Fibroblast of the aortic adventitia (primary cell): ENCODE measurements at places on chromosomes 13 and 19. TPM values are rescaled to one million over a fixed set of nuclear protein-coding genes. Genes with fewer than 3 reads are reported as not detected.

- no peak for DNase-seq
Measured at GRCh38 chr13:20342311-20342710, 110.2 kb upstream of the GJB6 start.

Gene SYNGR4
- not detected in 2 replicates for total RNA-seq

Gene FAM216B
- total RNA-seq: 0.25 TPM in 1 of 2 replicates, not detected in the other

DNA sequence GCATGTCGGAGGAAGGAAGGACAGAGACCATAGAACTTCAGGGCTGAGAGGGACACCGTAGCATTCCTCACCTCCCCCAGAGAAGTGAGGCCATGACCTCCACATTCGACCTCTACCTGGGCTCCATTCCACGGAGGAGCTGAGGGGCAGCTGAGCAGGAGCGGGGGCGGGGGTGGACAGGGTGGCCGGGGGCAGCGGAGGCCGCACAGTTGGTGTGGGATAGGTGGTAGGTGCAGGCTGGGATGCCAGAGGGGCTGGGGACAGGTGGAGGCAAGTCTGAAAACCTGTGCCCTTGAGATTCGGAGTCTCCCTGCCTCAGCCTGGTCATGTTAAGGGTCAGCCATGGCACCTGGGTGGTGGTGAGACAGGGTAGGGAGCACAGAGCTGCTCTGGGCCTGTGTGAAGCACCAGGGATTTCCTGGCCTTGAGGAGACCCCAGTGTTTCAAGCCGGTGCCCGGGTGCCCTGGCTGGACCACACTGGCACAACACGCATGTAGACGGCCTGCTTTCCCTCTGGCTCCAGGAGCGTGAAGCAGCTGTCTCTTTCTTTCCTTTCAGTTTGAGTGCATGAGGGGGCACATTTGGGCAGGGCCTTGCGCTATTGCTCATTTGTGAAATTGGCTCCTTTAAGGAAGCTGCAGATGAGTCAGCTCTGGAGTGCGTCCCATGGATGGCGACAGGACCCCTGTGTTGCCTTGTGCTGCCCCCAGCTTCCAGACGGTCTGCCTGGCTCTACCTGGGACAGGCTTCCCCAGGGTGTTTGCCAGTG lies 51.8 kb downstream of the TSSK6 start:
- peak; percentile 79 for DNase-seq

- no peak for DNase-seq
Measured at GRCh38 chr13:44133626-44134025, 240.0 kb upstream of the SERP2 start.

DNA sequence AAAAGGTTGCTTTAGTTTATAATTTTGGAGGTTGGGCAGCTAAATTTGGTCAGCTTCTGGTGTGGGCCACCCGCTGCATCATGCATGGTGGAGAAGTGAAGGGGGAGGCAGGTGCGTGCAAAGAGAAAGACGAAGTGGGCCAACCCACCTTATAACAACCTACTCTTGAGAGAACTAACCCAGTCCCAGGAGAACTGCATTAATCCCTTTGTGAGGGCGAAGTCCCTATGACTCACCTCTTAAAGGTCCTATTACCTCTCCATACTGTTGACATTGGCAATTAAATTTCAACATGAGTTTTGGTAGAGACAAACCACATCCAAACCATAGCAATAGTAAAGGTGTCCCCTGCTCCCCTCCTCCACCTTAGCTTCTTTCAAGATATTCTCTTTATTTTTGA lies 7.7 kb upstream of the FGF9 start:
- no peak for DNase-seq

Gene HCST
- total RNA-seq: 0.81 and 2.7 TPM in 2 replicates

- DNase-seq: peak; percentile 56
Measured at GRCh38 chr13:79581870-79582315, 100.9 kb downstream of the NDFIP2 start.

DNA sequence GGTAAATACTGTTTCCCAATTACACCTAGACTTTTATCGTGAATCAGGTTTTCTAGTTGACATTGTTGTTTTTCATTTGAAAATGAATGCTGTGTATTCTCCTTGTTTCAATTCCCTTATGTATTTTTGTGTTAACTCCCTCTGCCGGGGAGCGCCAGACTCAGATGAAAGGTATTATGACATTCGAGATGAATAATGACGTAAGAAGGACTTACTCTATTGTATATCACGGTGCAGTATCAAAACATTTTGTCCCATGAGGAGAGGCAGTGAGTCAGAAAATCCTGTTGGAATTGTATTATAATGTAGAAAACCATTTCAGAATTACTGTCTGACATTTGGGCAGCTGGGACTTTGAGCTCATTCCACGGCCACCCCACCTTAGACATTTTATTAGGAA lies 61.6 kb downstream of the LRCH1 start:
- peak; percentile 88 for DNase-seq

GRCh38 chr13:46516599-46517338 lies 36.2 kb upstream of the LRCH1 start:
- peak; percentile 43 for DNase-seq

DNA sequence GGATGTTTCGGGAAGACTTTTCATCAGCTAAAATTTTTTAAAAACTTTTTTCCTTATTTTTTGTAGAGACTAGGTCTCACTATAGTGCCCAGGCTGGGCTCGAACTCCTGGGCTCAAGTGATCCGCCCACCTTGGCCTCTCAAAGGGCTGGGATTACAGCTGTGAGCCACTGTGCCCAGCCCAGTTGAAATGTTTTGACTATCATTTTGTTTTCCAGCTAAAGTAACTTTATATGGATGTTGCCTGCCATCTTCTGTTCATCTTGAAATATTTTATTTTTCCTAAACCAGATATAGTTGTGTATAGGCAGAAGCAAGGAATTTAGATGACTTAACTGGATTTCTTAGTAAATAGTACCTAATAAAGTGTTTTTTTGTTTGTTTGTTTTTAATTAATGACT lies 7.0 kb downstream of the CAB39L start:
- DNase-seq: peak; percentile 86

DNA sequence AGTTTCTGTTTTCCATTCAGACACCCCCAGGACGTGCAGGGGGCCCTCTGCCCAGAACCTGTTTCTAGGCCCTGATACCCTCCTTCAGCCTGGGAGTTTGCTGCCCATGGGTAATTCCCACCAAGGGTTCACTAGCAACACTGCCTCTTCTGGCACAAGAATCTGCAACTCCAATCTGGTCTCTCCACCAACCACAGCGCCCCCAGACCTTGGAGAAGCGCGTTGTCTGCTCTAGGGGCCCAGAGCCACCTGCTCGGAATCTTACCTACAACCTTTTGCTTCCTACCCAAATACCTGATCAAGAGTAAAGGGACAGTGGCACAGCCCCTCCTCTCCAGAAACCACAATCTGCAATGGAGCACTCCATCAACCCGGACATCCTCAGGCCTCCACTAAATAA lies 763 bp downstream of the ZNF180 start:
- no peak for DNase-seq

DNA sequence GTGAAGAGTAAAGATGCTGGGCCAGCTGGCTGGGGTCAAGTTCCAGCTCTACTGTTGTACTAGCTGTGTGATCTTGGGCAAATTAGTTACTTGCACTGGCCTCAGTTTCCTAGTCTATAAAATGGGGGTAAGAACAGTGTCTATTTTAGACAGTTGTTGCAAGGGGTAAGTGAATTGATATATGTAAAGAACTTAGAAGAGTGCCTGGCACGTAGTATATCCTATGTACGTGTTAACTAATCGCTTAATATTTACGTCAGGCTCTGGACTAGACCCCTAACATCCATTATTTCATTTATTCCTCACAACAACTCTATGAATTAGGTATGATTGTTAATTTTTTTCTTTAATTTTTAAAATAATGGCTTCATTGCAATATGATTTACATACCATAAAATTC lies 3.7 kb upstream of the LCP1 start:
- DNase-seq: no peak

GRCh38 chr13:94182185-94182761 lies 297.2 kb downstream of the DCT start:
- no peak for DNase-seq

- peak; percentile 96 for DNase-seq
Measured at GRCh38 chr19:2543463-2544442, 67.8 kb downstream of the GADD45B start.

- DNase-seq: no peak
Measured at GRCh38 chr19:6662702-6663101, 7.3 kb downstream of the TNFSF14 start.

Gene CPB2
- total RNA-seq: not detected in 2 replicates

Gene SBSN
- 4.1 and 13.2 TPM in 2 replicates for total RNA-seq

Gene ZBTB32
- not detected in 2 replicates for total RNA-seq

Gene KLHL1
- not detected in 2 replicates for total RNA-seq

DNA sequence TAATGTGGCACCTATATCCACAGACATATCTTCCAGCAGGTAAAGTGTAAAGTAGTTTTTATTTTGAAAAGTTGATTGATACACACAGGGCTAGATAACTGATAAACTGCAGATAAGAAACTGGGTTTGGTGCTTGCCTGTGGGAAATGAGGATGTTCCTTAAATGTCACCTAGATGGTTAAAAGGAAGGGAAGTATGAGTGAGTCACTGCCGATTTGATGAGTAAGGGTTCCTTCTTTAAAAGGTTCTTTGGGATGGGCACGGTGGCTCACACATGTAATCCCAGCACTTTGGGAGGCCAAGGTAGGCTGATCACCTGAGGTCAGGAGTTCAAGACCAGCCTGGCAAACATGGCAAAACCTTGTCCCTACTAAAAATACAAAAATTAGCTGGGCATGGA lies 73.8 kb upstream of the FRY start:
- DNase-seq: no peak

DNA sequence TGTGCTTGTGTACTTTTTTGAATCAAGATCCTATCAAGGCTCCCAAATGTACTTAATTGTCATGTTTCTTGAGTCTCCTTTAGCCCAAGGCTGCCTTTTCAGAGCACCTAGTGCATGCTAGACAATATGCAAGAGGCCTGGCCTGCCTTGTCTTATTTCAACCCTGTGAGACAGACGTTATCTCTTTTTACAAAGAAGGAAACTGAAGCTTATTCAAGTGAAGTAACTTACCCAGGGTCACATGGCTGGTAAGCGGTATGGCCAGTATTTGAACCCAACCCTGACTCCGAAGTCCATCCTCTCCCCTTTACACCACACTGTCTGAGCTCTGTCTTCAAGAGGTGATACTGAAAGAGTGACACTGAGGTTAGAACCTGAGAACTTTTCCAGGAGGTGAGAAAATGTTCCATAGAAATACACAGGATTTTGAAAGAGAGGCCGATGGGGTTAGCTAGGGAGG lies 505.1 kb downstream of the FOXO1 start:
- DNase-seq: no peak

DNA sequence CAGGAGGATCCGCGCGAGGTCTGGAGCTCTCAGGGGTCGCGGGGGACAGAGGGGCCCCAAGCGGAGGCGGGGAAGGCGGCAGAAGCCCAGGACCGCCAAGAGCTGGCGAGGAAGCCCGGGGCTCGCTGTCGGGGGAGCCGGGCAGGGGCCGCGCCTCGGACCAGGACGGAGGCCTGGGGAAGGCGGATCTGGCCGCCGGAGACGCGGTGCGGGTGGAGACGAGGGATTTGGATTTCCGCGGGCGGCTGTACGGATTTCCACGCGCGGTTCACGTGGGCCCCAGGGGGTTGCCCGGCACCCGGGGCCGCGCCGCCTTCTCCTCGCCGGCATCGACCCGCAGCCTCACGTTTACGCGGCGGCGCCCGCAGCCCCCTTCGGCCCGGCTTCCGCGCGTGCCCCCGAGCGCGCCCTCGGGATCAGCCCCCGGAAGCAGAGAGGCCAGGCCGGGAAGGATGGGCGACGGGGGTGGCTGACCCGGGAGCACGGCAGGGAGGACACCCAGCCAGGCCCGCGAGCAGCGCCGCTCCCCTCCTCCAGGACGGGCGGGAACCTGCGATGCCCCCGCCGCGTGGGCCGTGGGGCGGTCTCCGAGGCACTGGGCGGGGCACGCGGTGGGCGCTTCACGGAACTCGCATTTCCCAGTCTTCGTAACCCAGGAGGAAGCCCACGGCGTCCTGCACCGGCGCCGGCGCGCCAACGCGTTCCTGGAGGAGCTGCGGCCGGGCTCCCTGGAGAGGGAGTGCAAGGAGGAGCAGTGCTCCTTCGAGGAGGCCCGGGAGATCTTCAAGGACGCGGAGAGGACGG lies 4.7 kb downstream of the F7 start:
- DNase-seq: no peak

DNA sequence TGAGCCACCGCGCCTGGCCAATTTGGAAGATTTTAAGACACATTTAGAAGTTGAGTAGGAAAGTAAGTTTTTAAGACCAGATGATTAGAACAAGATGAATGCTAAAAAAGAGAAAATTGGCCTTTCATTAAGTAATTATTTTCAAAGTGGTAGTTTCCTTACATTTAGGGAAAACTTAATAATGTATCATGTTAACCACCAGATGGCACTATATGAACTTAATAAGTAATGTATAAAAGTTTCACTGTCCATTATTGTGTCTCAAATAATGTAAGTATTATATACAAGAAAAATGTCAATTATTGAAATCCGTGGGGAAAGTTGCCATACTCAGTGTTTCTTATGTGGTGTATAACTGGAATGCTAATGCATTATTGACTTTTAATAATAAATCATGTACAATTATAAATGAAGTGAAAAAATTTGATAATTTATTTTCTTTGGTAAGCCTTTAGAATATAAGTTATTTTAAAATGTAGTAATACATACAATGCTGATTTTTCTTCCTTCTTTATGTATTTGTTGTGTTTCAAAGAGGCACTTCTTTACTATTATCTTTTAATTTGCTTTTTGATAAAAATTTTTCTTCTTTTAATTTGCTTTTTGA lies 29.2 kb downstream of the COG6 start:
- DNase-seq: peak; percentile 67

GRCh38 chr13:109817591-109818535 lies 31.5 kb upstream of the IRS2 start:
- no peak for DNase-seq
